ENCODE measurements at places on chromosomes 4 and X.

GRCh38 chr4:37641886-37642849 is 44.0 kb downstream of the RELL1 start:
- no peak for DNase-seq

GRCh38 chr4:185761352-185762235 is 50.4 kb downstream of the SORBS2 start:
- DNase-seq, result no peak

DNA sequence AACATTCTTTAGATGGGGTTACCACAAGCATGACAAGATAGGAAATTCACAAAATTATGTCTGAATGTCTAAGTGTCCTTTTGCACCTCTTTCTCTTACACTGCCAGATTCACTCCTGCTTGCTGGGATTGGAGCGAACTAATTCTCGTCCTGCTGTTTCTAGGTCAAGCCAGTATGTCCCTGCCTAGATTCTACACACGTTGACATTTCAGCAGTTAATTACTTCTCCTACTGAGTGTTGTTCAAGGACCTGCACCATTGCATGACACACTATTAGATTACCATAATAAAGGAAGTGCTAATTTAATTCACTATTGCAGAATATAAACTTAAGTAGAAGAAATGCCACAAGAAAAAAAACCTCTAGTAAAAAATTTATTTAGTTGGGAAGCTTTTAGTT is 1911.7 kb downstream of the PCDH7 start:
- DNase-seq, result no peak

- no peak for DNase-seq
Observed at GRCh38 chr4:27068151-27068867, 207.7 kb downstream of the STIM2 start.

DNA sequence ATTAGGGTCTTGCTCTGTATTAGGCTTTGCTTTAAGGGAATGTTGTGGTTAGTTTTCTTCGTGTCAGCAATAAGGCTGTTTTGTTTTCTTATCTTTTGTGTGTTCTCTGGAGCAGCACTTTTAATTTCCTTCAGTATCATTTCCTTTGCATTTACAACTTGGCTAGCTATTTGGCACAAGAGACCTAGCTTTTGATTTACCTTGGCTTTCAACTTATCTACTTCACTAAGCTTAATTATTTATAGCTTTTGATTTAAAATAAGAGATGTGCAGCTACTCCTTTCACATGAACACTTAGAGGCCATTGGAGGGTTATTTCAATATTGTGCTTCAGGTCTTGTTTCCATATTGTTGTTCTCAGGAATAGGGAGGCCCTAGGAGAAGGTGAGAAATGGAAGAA is 68.2 kb downstream of the FAT4 start:
- DNase-seq, result no peak

GRCh38 chrX:119288890-119289393 is 52.9 kb downstream of the PGRMC1 start:
- DNase-seq, result no peak

GRCh38 chr4:28358606-28359005 is 1498.0 kb downstream of the STIM2 start:
- DNase-seq, result no peak

DNA sequence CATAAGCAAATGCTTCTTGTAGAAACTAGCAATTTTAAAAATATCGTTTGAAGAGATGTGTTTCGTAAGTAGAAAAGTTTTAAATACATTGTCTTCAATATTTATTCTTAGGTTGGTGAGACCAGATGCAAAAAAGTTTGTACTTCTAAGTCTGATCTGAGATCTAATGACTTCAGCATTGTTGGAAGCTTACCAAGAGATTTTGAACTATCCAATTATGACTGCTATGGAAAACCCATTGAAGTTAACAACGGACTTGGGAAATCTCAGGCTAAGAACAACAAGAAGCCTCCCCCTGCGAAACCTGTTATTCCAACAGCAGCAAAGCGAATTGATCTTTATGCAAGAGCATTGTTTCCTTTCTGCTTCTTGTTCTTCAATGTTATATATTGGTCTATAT is 50.2 kb upstream of the GRIA2 start:
- no peak for DNase-seq

GRCh38 chrX:133468051-133468450 is 52.8 kb upstream of the GPC4 start:
- DNase-seq, result no peak

Measured in sigmoid colon (tissue), 7 donors.